ENCODE measurements at places on chromosomes 7 and 10.
A peak's percentile ranks its signal among the peaks of the same experiment; 100 is the strongest.

DNA sequence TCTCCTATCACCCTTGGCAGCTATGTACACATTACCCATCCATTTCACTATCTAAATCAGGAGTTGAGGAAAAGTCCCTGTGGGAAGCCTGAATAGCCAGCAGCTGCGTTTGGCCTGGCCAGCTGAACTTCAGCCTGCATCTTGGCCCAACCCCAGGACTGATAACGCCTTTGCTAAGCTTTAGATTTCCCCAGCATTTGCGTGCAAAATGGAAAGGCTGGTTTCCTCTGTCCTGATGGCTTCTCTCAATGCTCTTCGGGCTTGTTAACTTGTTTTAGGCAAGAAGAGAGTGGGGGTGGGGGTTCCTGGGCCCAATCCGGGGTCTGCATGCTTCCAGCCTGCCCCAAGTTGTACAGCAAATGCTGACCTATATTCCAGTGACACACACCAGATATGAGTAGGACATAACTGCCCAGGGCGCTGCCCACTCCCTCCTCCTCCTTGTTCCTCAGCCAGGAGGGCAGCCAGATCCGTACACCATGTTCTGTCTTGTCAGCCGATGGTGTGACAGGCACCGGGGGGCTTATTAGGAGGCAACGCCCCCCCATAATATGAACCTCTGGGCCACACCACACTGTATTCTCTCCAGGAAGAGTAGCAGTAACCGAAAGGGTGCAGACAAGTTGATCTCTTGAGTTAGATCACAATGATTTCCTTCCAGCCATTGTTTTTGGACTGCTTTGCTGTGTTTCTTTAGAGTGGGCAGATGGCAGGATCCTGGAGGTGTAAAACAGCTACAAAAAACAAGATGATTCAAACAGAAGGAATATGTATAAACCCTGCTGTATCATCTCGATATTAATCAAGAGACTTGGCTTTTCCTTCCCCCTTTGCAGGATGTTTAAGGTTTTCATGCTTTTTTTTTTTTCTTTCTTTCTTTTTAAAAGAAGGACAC is 339.0 kb downstream of the RNLS start:
- DNase-seq = no peak

- no peak for DNase-seq
Measured at GRCh38 chr10:46215426-46215825, 71.4 kb upstream of the ANTXRL start.

- DNase-seq = peak; percentile 85
Measured at GRCh38 chr7:18177815-18178660, 150.4 kb upstream of the PRPS1L1 start.

GRCh38 chr10:95353123-95353522 is 62.3 kb upstream of the PDLIM1 start:
- DNase-seq = no peak

GRCh38 chr7:28771906-28772622 is 186.1 kb downstream of the TRIL start:
- no peak for DNase-seq

GRCh38 chr7:150556521-150557138 is 10.6 kb upstream of the GIMAP4 start:
- DNase-seq = peak; percentile 89

GRCh38 chr7:117775801-117776200 is 97.4 kb downstream of the CTTNBP2 start:
- peak; percentile 46 for DNase-seq

GRCh38 chr10:95837356-95837776 is 70.4 kb upstream of the CC2D2B start:
- no peak for DNase-seq

DNA sequence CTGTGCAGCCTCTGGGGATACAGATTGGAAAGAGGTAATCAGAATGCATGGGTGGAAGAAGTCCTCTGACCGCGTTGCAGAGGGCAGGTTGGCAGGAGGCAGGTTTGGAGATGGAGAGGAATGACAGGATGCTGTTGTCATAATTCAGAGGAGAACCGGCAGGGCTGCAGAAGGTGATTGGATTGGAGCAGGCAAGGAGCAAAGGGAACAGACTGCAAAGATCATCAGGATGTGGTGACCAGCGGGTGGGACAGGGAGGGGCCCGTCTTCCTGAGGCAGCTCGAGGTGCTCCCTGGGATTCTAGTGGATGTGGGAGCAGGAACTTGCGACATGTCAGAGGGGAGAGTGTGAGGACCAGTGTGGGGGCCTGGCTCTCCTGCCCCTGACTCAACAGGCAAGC is 78.5 kb upstream of the PPIF start:
- no peak for DNase-seq

DNA sequence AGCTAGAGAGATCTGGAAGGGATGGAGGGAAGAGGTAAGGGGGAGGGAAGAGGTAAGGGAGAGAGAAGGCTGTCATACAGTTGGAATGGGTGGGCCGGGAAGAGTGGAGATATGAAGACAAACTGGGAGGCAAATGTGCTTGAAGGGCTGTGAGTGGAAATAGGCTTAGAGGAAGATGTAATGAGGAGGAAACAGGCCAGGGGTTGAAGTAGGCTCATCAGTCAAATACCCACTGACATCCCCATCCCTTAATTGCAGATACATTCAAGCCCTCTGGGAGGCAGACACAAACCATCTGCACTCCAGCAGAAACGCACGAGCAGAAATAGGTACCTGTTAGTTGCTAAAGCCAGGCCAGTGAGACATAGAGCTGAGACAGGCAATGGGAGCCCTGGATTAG is 2.1 kb downstream of the SYNPO2L start:
- peak; percentile 57 for DNase-seq

DNA sequence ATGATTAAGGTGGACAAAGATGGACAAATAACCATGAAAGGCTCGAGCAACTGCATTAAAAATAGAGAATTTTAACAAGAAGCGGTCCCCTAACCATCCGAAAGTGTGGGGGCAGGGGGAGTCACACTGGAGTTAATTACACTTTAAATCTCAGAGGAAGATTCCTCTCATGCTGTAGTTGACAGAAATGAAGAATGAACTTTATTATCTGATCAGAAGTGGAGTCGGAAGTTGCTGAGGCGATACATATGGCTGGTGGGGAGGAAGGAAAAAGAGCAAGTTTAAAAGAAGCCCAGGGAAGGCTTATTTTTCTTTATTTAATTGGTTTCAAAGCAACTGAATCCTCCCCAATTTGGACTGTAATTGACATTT is 102.3 kb upstream of the FAM171A1 start:
- no peak for DNase-seq

DNA sequence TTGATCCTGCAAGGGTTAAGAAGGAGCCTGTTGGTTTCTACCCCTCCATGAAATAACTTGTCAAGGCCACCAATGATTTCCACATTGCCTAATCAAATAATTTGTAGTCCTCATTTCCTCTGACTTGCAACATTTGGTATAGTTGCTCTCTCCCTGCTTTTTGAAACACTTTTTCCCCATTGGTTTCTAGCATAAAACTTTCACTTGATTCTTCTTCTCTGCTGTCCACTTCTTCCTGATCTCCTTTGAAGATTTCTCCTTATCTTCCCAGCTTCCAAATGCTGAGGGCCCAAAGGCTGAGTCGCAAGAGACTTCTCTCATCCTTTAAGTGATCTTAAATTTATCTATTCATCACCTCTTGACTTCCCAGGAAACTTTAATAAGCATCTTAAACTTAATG is 134.2 kb downstream of the ITGB8 start:
- no peak for DNase-seq

DNA sequence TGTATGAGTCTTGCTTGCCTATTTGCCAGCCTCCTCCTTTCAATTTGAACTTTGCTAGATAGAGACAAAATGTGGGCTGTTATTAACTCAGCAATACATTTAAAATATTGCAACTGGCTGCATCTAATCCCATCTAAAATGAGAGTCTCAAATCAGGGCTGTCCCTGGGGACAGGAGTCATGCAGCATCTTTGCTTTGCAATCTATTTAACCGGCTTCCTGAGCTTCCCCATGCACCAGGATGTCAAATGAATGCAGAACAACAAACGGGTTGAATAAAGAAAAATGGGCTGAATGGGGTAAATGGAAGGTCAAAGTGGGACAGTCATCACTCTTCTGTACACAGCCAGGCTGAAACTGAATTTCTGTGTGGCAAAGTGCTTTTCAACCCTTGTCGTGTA is 89.2 kb downstream of the AOAH start:
- no peak for DNase-seq

GRCh38 chr7:33673029-33673700 is 232.2 kb upstream of the BMPER start:
- no peak for DNase-seq

GRCh38 chr7:110704225-110704624 is 386.7 kb upstream of the LRRN3 start:
- DNase-seq = no peak

GRCh38 chr10:129094861-129095260 is 372.2 kb upstream of the MGMT start:
- DNase-seq = no peak

DNA sequence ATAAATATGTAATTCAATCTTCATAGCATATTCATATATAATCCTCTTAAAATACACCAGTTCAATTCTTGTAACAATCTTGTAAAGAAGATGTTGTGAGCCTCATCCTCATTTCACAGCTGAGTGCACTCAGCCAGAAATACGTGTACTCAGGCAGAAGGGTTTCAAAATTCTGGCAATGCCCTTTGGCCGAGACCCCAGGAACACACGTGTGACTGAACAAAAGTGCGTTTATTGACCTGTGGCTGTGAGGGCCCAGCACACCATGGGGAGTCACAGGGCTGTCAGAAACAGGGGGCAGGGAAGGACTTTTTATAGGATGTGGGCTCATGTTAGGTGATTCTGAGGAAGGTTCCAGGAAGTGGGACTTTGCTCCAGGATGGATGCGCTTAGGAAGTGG is 21.5 kb downstream of the GIMAP8 start:
- DNase-seq = no peak

DNA sequence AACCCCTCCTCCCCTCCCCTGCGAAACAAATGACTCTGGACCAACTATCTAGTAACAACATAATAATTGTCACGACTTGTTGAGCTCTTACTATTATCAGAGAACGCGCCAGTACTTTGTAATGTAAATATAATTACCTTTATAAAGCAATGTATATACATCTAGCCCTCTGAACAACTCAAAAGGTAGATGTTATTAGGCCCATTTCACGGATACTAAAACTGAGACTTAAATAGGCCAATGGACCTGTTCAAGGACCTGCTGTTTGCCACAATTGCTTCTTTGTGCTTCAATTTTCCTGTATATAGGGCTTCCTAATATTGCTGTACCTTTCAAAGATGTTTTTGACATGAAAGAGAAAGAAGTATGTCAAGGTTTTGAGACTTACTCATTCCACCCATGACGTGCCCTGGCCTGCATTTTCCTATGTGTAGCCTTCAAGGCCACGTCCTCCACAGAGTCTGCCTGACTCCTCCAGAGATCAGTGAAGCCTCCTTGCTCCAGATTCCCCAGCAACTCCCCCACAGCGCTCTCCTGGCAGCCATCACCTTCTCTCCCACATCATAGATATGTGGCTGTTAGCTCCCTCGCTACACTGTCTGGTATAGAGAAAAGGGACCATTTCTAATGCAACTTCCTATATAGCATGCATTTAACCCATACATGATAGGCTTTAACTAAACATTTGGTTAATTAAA is 156.6 kb downstream of the SKIDA1 start:
- DNase-seq = no peak

GRCh38 chr7:152911226-152911560 is 151.6 kb downstream of the ACTR3B start:
- DNase-seq = no peak

GRCh38 chr10:95333997-95334804 is 43.4 kb upstream of the PDLIM1 start:
- peak; percentile 18 for DNase-seq

DNA sequence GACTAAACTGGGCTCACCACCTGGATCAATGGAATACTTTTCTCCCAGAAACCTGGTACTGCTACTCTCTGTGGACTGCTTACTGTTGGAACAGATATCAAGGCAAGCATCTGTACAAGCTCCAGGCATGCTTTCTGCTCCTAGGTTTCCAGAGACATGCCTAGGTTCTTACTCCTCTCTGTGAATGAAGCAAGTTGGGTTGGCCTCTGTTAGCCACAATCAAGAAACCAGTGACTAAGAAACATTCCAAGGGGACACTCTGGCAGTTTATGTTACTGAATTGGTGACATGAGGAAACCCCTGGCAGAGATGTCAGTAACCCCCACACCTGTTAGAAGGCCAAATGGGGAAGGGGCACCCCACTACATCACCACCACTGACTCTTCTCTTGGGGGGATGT is 121.9 kb downstream of the GFRA1 start:
- no peak for DNase-seq

DNA sequence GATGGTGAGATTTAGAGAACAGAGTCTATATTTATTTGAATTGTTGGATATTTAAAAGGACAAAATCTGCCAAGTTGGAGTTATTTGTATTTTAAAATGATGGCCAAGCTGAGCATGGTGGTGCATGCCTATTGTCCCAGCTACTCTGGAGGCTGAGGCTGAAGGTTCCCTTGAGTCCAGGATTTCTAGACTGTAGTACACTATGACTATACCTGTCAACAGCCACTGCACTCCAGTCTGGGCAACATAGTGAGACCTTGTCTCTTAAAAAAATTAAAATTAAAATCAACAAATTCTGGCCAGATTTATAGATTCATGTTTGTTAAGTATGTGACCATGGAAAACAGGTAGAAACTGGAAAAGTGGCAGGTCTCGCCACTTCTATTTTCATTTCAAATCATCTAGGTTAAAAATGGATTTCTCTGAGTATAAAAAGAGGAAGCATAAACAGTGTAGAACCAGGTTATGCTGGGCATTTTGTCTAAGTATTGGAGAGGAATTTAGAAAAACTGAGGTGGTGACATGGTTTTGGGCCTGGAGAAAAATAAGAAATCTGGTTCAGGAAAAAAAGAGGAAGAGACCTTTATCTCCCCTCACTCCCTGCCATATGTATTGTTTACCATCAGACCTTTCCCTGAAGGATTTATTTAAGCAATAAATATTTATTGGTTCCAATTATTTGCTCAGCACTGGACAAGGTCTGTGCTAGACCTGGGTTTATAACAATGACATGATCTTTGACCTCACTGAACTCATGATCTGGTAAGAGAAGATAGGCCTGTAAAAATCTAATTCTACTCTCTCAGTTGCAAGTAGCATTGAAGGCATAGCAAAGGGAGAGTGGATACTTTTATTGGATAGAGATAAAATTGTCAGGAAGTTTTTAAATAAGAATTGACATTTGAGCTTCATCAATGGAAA is 134.2 kb downstream of the TSPAN12 start:
- no peak for DNase-seq

DNA sequence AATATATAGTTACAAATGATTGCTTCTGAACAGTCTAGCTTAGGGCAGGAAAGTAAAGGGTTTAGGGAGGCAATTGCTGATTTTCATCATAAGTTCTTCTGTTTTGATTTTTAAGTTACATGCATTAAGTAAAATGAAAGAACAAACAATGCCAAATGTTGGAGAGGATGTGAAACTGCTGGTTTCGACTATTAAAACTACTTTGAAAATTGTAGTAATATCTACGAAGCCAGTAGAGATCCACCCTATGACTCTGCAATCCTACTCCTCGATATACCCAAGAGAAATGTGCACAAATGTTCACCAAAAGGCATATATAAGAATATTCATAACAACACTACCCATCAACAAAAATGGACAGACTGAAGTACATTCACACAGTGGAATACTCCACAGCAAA is 24.3 kb downstream of the PDZD8 start:
- no peak for DNase-seq

- DNase-seq = no peak
Measured at GRCh38 chr7:144408121-144408520, 4.6 kb upstream of the NOBOX start.
